ENCODE measurements at places on chromosomes 2 and 18.
A peak's percentile ranks its signal among the peaks of the same experiment; 100 is the strongest.

DNA sequence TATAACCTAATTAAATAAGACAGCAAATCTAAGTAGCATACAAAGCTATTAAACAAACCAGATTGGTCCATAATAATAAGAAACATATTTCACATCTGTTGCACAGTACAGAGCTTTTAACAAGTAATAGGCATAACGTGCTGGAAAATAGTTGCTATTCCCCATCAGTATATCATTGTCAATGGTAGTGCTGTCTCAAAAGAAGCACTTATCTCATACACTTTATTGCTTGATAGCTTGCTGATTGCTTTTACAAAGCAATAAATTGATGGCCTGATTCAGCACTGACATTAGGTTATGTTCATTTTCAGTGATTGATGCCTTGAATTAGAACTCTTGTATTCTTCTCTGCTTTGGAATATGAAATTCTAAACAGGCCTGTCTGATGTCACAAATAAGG, 641.7 kb downstream of the CBLN2 start:
- DNase-seq = no peak

GRCh38 chr2:203605302-203605701, 70.2 kb upstream of the RAPH1 start:
- no peak for DNase-seq

GRCh38 chr18:62445386-62445917, 77.4 kb upstream of the ZCCHC2 start:
- peak; percentile 80 for DNase-seq

- DNase-seq = no peak
Observed at GRCh38 chr2:240232264-240232915, 91.9 kb upstream of the OTOS start.

DNA sequence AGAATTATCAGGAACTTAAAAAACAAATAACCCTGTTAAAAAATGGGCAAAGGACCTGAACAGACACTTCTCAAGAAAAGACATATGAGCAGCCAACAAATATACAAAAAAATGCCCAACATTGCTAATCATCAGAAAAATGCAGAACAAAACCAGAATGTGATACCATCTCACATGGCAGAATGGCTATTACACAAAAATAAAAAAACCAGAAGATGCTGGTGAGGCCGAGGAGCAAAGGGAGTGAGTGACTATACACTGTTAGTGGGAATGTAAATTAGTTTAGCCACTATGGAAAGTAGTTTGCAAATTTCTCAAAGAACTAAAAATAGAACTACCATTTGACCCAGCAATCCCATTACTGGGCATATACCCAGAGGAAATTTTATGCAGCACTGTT, 95.8 kb upstream of the DSEL start:
- DNase-seq = no peak

DNA sequence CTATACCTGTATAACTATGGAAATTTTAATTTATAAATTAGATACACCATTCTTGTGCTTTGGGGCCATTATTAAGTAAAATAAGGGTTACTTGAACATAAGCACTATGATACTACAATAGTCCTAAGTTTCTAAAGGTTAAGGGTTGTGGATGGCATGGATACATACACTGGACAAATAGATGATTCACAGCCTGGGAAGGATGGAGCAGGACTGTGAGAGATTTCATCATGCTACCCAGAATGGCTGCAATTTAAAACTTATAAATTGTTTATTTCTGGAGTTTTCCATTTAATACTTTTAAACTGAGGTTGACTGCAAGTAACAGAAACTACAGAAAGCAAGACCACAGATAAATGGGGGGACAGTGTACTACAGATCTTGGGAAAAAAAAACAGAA, 295.8 kb upstream of the ZNF804A start:
- no peak for DNase-seq

- no peak for DNase-seq
Observed at GRCh38 chr18:46475390-46475752, 181.6 kb downstream of the LOXHD1 start.

- DNase-seq = no peak
Observed at GRCh38 chr2:71689968-71690834, 236.8 kb downstream of the DYSF start.

GRCh38 chr2:8555543-8555942, 126.3 kb upstream of the ID2 start:
- no peak for DNase-seq

- no peak for DNase-seq
Observed at GRCh38 chr18:4807604-4808293, 352.6 kb upstream of the DLGAP1 start.

GRCh38 chr2:41896186-41896846, 151.5 kb upstream of the PKDCC start:
- no peak for DNase-seq

- no peak for DNase-seq
Observed at GRCh38 chr2:7132753-7133152, 215.5 kb downstream of the RNF144A start.

GRCh38 chr2:155424518-155424917, 726.0 kb downstream of the KCNJ3 start:
- DNase-seq = no peak

GRCh38 chr2:42960002-42960841, 167.8 kb upstream of the HAAO start:
- DNase-seq = no peak

- no peak for DNase-seq
Observed at GRCh38 chr2:236550290-236550689, 19.3 kb upstream of the ACKR3 start.

DNA sequence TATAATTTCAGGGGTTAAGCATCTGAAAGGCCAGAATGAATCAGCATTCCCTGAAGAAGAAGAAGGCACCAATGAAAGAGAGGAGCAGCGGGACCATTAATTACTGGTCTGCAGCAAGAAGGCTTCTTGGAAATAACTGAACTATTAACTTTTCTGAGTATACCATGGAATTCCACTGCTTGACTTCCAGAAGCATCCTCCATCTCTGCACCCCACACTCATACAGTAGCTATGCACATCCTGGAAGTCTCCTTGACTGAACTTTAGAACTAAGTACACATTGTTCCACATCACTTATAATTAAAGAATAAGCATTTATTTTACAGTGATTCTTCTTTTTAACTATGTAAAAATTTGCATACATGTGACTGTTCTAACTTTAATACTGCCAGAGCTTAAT, 131.5 kb downstream of the PPP1R1C start:
- DNase-seq = no peak

DNA sequence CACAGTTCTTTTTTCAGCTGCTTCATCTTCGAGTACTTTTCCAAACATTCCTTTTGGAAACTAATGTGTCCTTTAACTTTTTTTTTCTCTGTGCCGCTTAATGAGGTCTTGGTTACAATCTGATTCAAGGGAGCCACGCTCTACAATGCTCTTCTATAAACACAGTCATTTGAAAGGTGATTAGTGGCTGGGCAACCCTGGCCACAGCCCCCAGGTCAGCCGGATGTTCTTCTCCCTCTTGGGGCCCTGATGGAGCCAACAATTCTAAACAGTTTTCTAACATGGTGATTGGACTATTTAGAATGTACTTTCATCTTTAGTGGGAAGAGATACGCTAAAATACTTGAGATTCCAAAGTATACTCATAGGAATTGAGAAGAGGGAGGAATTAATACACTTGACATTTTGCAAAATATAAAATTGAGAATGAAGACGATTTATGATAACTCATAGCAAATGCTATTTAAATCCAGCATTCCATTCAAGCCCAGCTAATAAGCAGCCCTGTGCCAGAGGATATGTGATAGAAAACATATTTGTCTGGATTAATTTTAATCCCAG, 83.7 kb upstream of the MBOAT2 start:
- no peak for DNase-seq

GRCh38 chr2:168671932-168672331, 130.5 kb upstream of the NOSTRIN start:
- DNase-seq = no peak

DNA sequence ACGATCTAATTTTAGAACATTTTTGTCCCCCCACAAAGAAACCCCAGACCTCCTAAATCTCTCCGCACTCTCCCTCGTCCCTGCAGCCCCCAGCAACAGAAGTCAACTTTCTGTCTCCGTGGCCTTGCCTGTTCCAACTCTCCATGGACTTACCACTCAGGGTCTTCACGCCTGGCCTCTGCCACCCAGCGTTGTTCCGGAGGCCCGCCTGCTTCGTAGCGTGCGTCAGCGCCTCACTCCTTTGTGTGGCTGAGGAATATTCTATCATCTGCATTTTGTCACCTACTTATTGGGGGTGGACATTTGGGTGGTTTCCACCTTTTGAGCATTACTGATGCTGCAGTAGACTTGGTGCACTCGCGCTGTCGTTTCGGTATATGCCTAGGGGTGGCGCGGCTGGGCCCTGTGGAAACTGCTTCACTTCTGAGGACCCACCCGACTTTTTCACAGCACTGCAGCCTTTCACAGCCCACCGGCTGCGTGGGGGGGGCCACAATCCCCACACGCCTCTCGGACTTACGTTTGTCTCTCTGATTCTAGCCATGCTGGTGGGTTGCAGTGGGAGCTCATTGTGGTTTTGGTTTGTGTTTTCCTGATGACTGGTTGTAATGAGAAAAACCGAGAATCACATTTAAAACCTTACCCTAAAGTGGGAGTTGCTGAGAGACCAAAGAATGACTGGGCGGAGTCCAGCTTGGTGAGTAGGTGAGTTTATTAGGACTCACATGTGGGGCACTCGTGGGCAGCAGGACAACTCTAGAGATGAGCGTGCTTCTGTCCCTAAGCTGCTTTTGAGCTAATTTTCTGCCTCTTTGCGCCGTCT, 1.4 kb upstream of the HSBP1L1 start:
- no peak for DNase-seq

DNA sequence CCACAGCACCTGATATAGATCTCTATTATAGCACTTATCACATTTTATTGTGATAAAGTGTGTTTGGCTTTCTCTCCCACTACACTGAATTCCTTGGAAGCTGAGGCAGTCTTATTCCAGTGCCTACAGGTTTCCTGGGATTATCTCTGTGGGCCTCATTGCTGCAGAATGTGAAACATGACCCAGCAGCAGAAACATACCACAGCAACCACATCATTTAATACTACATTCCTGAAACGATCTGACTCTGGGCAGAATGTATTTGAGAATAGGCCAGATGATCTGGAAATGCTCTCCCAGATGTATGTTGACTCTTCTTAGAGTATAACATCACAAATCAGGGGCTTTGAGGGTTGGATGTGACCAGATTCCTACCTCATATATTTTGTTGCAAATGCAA, 323.5 kb upstream of the TANK start:
- no peak for DNase-seq

GRCh38 chr2:68907232-68907919, 36.2 kb upstream of the BMP10 start:
- DNase-seq = no peak

DNA sequence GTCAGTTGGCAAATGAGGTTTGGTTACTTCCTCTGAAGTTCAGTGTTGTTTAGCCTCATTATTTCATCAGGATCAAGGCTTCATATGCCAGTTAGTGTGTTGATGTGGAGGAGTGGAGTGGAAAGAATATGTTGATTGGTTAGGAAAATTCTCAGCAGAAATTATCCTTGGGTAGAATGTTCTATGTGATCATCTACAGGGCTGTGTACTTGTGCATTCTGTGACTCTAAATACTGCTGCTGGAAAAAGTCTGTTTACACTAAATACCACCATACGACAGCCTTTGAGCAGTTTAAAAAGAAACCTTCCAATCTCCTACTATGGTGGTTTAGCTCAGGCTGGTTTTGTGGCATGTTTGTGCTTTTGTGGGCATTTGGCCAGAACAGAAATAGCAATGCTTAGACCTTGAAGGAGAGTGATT, 25.8 kb downstream of the CAB39 start:
- DNase-seq = no peak
